ENCODE measurements at places on chromosomes 4 and X. TPM values are rescaled to one million over a fixed set of nuclear protein-coding genes. Genes with fewer than 3 reads are reported as not detected.

PITX2 gene
- 95.5 TPM for total RNA-seq

- H3K27me3 ChIP-seq: no peaks in the 10 kb centered on the region
- DNase-seq: no peak
- no peak overlapping the region for H3K4me3 ChIP-seq
- H3K36me3 ChIP-seq: no peaks in the 10 kb centered on the region
- H3K27ac ChIP-seq: no peak overlapping the region
Observed at GRCh38 chr4:162356181-162356580, 192.4 kb upstream of the FSTL5 start.

DNA sequence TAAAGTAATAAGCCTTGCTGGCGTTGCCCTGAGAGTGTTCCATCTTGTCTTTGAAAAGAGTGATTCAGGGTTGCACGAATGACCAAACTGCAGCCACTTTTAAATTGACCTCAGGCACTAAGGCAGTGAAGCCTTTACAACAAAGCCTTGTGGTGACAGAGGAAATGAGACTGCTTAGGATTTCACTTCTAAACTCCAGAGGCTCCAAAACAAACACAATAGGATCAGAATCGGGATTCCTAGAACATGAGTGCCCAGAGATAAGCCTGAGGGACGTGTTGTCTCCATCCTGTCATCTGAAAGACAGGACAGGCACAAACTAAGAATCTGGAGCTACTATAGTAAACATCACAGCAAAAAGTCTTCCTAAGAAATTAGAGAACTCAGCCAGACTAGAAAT lies 405.2 kb downstream of the PPARGC1A start:
- H3K36me3 ChIP-seq: no peaks in the 10 kb centered on the region
- no peaks in the 10 kb centered on the region for H3K27me3 ChIP-seq
- H3K4me3 ChIP-seq: no peak overlapping the region
- no peaks in the 10 kb centered on the region for H3K4me1 ChIP-seq
- H3K27ac ChIP-seq: no peak overlapping the region
- no peak for DNase-seq

DNA sequence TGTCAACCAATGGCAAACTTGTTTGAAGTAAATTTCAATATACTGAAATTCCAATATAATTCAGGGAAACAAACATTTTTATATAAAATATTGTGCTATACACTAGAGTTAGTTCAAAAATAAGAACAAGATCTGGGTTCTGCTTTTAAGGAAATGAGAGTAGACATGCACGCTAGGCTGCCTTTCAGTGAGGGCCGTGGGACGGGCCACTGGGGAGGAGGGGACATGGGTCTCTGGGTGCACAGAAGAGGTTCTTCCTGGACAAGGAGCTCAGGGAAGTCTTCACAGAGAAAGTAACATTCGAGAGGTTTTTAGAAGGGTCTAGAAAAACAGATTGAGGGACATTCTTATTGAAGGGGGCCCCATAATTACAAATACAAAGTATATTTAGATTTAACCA lies 64.4 kb downstream of the SHROOM3 start:
- H3K27me3 ChIP-seq: no peaks in the 10 kb centered on the region
- DNase-seq: no peak
- H3K27ac ChIP-seq: no peak overlapping the region
- peaks cover 2% of the 10 kb centered on the region for H3K36me3 ChIP-seq
- no peak overlapping the region for H3K4me3 ChIP-seq

DNA sequence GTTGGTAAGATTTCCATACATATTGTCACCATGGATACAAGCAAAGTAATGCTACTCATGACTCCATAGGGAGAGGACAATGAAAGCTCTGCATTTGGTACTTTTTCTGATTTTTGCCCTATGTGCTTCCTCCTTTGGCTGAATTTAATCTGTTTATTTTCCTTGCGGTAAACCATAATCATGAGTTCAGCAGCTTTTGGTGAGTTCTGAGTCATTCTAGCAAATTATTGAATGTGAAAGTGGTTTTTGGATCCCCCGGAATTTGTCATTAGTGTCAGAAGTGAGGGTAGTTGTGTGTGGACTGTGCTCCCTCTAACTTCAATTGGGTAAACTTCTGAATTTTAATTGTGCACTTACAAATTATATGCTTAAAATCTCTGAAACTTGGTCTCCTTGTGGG lies 170.3 kb downstream of the MOSPD2 start:
- no peaks in the 10 kb centered on the region for H3K36me3 ChIP-seq
- H3K27ac ChIP-seq: no peak overlapping the region
- H3K4me1 ChIP-seq: no peaks in the 10 kb centered on the region
- H3K27me3 ChIP-seq: no peaks in the 10 kb centered on the region
- no peak for DNase-seq

DNA sequence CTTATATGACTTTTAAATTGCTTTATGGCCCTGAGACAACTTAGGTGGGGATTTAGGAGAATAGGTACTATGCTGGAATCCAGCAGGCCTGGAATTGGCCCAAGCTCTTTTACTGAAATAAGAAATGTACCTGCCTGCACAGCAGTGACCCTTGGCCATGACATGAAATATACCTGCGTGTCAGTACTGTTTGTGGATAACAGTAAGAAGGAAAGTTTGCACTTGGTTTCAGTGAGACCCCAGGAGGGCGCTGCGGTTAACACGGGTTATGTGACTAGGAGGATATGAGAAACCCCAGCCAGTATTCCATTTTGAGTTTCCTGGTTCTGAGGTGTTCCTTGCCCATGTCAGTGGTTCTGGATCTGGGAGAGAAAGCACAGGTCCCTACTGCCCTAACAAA lies 5.3 kb downstream of the MTM1 start:
- no peak overlapping the region for H3K27ac ChIP-seq
- peaks cover 51% of the 10 kb centered on the region for H3K4me1 ChIP-seq
- no peaks in the 10 kb centered on the region for H3K27me3 ChIP-seq
- no peaks in the 10 kb centered on the region for H3K36me3 ChIP-seq
- H3K4me3 ChIP-seq: no peak overlapping the region
- DNase-seq: no peak

- DNase-seq: no peak
- H3K27ac ChIP-seq: no peak overlapping the region
- H3K4me3 ChIP-seq: peak overlapping the region; percentile 55
- H3K27me3 ChIP-seq: no peaks in the 10 kb centered on the region
- peaks cover 4% of the 10 kb centered on the region for H3K4me1 ChIP-seq
Observed at GRCh38 chrX:65196758-65197360, 220.6 kb upstream of the ZC4H2 start.

- no peak overlapping the region for H3K27ac ChIP-seq
- peaks cover 13% of the 10 kb centered on the region for H3K36me3 ChIP-seq
- peaks cover 10% of the 10 kb centered on the region for H3K4me1 ChIP-seq
- no peaks in the 10 kb centered on the region for H3K27me3 ChIP-seq
Observed at GRCh38 chr4:53508446-53508845, 82.8 kb downstream of the LNX1 start.

GRCh38 chr4:113561092-113561491 lies 200.4 kb downstream of the CAMK2D start:
- H3K27ac ChIP-seq: peak overlapping the region; percentile 43
- no peaks in the 10 kb centered on the region for H3K27me3 ChIP-seq
- H3K36me3 ChIP-seq: no peaks in the 10 kb centered on the region
- peaks cover 16% of the 10 kb centered on the region for H3K4me1 ChIP-seq
- H3K4me3 ChIP-seq: no peak overlapping the region
- no peak for DNase-seq

SHISA3 gene
- 3.3 TPM for total RNA-seq

DNA sequence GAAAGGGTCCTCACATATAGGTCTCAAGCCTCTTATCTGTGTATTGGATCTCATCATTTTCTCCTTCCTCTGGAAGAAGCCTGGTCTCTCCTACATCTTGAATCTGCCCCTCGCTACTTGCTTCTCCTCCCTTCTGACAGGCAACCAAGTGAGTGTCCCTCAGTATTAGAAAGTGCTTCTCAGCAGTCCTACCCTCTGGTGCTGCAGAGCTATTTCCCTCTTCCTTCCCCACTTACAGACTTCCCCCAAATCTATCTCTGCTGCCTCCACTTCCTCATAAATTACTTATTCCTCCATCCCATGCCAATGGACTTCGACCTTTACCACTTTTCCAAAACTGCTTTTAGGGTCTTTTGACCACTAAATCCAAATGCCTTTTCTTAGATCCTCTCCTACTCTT lies 129.1 kb upstream of the NAP1L5 start:
- H3K36me3 ChIP-seq: no peaks in the 10 kb centered on the region
- H3K4me1 ChIP-seq: peaks cover 21% of the 10 kb centered on the region

- H3K36me3 ChIP-seq: peaks cover 39% of the 10 kb centered on the region
- peak overlapping the region; percentile 45 for H3K27ac ChIP-seq
- H3K4me3 ChIP-seq: no peak overlapping the region
- H3K27me3 ChIP-seq: no peaks in the 10 kb centered on the region
- peaks cover 21% of the 10 kb centered on the region for H3K4me1 ChIP-seq
- DNase-seq: no peak
Observed at GRCh38 chr4:95193391-95194224, 355.2 kb downstream of the UNC5C start.

GRCh38 chrX:50161127-50161526 lies 39.7 kb downstream of the AKAP4 start:
- DNase-seq: no peak
- no peak overlapping the region for H3K4me3 ChIP-seq
- no peak overlapping the region for H3K27ac ChIP-seq

DNA sequence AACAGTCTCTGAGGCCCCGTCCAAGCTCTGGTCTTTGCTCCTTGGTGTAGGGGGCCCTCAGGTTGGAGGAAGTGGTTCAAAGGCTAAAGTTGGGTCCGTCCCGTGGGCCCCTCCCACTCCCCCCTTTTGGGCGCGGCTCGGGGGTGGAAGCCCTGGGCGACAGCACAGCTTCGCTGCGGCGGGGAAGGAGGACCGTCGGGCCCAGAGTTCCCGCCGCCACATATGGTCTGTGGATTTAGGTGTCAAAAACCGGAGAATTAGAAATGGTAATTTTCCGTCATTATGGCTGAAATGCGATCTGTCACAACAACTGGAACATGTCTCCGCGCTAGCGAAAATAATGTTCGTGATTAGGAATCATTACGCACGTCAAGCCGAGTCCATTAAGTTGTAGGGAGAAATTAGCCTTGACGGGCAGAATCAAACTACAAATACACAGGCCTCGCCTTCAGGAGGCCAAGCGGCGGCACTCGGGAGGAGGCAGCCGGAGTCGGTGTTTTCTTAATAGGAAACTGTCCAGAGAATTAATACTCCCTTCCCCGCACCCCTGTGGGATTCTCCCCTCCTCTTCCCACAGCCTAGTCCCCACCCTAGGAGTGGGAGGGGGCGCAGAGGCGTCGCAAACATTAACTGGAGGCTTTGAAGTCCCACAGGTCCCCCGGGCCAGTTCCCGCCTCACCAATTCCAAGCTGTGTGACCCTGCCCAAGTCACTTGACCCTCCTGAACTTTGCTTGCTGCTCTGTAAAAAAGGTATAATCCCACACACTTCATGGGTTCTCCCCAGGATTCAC lies 15.0 kb downstream of the NKX3-2 start:
- no peak overlapping the region for H3K4me3 ChIP-seq
- DNase-seq: no peak
- peaks cover 99% of the 10 kb centered on the region for H3K27me3 ChIP-seq
- no peaks in the 10 kb centered on the region for H3K4me1 ChIP-seq
- H3K27ac ChIP-seq: no peak overlapping the region

- H3K27ac ChIP-seq: no peak overlapping the region
- H3K4me1 ChIP-seq: peaks cover 9% of the 10 kb centered on the region
- H3K4me3 ChIP-seq: no peak overlapping the region
- DNase-seq: no peak
- peaks cover 4% of the 10 kb centered on the region for H3K36me3 ChIP-seq
Observed at GRCh38 chr4:8215001-8215427, 15.9 kb downstream of the SH3TC1 start.

GRCh38 chr4:183038436-183038835 lies 60.6 kb upstream of the WWC2 start:
- no peak overlapping the region for H3K4me3 ChIP-seq
- no peaks in the 10 kb centered on the region for H3K27me3 ChIP-seq
- H3K36me3 ChIP-seq: no peaks in the 10 kb centered on the region
- no peak for DNase-seq
- H3K27ac ChIP-seq: no peak overlapping the region

DNA sequence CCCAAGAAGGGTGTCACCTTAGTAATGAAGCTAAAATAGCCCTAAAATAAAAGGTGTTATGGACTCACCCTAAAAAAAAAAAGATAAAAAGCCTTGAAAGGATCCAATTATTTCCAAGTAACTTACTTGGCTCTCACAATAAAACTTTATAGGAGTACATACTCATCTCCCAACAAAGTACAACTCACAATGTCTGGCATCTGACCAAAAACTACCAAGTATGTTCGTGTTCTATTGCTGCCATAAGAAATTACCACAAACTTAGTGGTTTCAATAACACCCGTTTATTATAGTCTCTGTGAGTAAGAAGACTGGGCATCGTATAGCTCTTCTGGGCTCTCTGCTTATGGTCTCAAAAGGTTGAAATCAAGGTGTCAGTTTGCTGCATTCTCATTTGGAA lies 51.0 kb downstream of the BEX1 start:
- no peaks in the 10 kb centered on the region for H3K36me3 ChIP-seq
- DNase-seq: no peak
- H3K27me3 ChIP-seq: peaks cover 5% of the 10 kb centered on the region

- H3K36me3 ChIP-seq: no peaks in the 10 kb centered on the region
- DNase-seq: no peak
- H3K27ac ChIP-seq: no peak overlapping the region
- no peaks in the 10 kb centered on the region for H3K4me1 ChIP-seq
- no peak overlapping the region for H3K4me3 ChIP-seq
- H3K27me3 ChIP-seq: no peaks in the 10 kb centered on the region
Observed at GRCh38 chrX:42691196-42691595, 86.8 kb downstream of the PPP1R2C start.

SLC39A8 gene
- 7.9 TPM for total RNA-seq

COPS4 gene
- 34.1 TPM for total RNA-seq

- no peaks in the 10 kb centered on the region for H3K36me3 ChIP-seq
- no peak overlapping the region for H3K27ac ChIP-seq
- no peaks in the 10 kb centered on the region for H3K4me1 ChIP-seq
- H3K27me3 ChIP-seq: no peaks in the 10 kb centered on the region
- no peak for DNase-seq
- no peak overlapping the region for H3K4me3 ChIP-seq
Observed at GRCh38 chrX:22366906-22367305, 94.2 kb downstream of the CBLL2 start.
